ENCODE measurements at places on chromosomes 5 and 9. TPM values are rescaled to one million over a fixed set of nuclear protein-coding genes. Genes with fewer than 3 reads are reported as not detected.

The EMB gene
- 19.8 TPM for total RNA-seq

The OTULINL gene
- total RNA-seq: 2.8 TPM

The IL7R gene
- total RNA-seq: 10.8 TPM

The RGS7BP gene
- 0.07 TPM for total RNA-seq

DNA sequence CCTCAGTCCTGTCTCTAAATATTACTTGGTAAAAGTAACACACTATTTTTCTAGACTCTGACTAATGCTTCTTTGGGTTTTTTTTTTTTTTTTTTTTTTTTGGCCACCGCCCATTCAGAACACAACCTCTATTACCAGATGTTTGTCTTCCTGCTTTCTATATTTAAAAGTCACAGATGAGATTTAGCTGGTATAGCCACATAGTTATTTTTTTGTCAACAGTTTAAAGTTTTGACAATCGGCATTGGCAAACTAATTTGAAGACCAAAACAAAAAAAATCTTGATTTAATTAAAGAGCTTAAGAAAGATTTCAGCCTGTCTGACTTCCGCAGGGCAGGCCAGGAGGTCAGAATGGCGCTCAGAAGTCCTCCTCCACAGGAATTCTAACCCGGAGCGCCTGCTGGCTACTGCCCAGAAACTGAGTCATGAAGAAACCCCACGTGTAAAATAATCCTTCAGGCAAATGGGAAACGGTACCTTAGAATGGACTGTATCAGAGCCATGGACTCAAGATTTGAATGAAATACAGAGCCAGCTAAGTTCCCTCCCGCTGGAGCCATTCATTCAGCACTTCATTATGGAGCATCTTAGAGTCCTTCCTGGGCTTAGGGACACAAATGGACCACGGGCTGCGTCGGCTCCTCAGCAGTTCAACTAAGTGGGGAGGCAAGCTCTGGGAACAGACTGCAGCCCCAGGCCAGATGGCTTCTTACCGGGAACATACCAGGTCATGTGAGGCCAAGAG is 55.6 kb downstream of the PTPDC1 start:
- no peaks in the 10 kb centered on the region for H3K36me3 ChIP-seq
- H3K4me3 ChIP-seq: peak overlapping the region; percentile 12
- peak; percentile 96 for DNase-seq
- H3K27me3 ChIP-seq: no peaks in the 10 kb centered on the region
- peaks cover 32% of the 10 kb centered on the region for H3K4me1 ChIP-seq

GRCh38 chr9:76269789-76270188 is 124.4 kb downstream of the RFK start:
- peak overlapping the region; percentile 23 for H3K27ac ChIP-seq
- peak; percentile 49 for DNase-seq
- no peaks in the 10 kb centered on the region for H3K36me3 ChIP-seq
- H3K27me3 ChIP-seq: no peaks in the 10 kb centered on the region
- H3K4me1 ChIP-seq: peaks cover 7% of the 10 kb centered on the region

- H3K27me3 ChIP-seq: no peaks in the 10 kb centered on the region
- peaks cover 25% of the 10 kb centered on the region for H3K4me1 ChIP-seq
- H3K4me3 ChIP-seq: peak overlapping the region; percentile 82
- no peak for DNase-seq
- H3K27ac ChIP-seq: peak overlapping the region; percentile 70
Observed at GRCh38 chr9:137241490-137242268, 592 bp downstream of the TUBB4B start.

GRCh38 chr9:112605963-112606699 is 111.8 kb downstream of the INIP start:
- H3K27ac ChIP-seq: no peak overlapping the region
- H3K4me1 ChIP-seq: peaks cover 4% of the 10 kb centered on the region
- no peak overlapping the region for H3K4me3 ChIP-seq
- no peaks in the 10 kb centered on the region for H3K36me3 ChIP-seq
- no peaks in the 10 kb centered on the region for H3K27me3 ChIP-seq

The ARID3C gene
- total RNA-seq: 0.16 TPM

- no peaks in the 10 kb centered on the region for H3K36me3 ChIP-seq
- H3K4me1 ChIP-seq: peaks cover 18% of the 10 kb centered on the region
- peak; percentile 10 for DNase-seq
- H3K27me3 ChIP-seq: no peaks in the 10 kb centered on the region
Observed at GRCh38 chr5:43603344-43604217, 601 bp downstream of the NNT start.

- H3K36me3 ChIP-seq: no peaks in the 10 kb centered on the region
- H3K27me3 ChIP-seq: peaks cover 14% of the 10 kb centered on the region
- H3K4me3 ChIP-seq: no peak overlapping the region
- H3K4me1 ChIP-seq: no peaks in the 10 kb centered on the region
- no peak overlapping the region for H3K27ac ChIP-seq
- DNase-seq: no peak
Observed at GRCh38 chr9:123316053-123316718, 39.8 kb upstream of the CRB2 start.

- no peak overlapping the region for H3K4me3 ChIP-seq
- no peak overlapping the region for H3K27ac ChIP-seq
- DNase-seq: no peak
Observed at GRCh38 chr5:64502196-64502595, 3.6 kb upstream of the RGS7BP start.

- DNase-seq: no peak
- H3K36me3 ChIP-seq: no peaks in the 10 kb centered on the region
- H3K27ac ChIP-seq: no peak overlapping the region
- H3K27me3 ChIP-seq: no peaks in the 10 kb centered on the region
Observed at GRCh38 chr9:6811436-6811835, 53.7 kb downstream of the KDM4C start.

DNA sequence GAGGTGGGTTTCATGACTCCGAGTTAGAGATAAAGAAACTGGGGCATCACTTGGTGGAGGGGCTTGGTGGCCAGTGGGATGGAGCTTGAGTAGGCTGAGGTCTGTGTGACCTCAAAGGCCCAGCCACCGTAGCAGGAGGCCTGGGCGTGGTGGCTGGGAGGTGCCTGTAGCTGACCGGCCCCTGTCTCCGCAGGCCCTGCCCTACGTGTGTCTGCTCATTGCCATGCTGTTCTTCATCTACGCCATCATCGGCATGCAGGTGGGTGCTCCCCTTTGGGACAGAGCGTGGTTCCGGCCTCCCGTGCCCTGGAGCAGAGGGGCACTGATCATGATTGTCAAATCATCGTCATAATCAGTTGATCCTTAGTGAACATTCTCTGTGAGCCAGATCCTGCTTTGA is 196.2 kb downstream of the CACNA1B start:
- no peak for DNase-seq
- H3K27me3 ChIP-seq: no peaks in the 10 kb centered on the region
- H3K4me1 ChIP-seq: no peaks in the 10 kb centered on the region
- no peak overlapping the region for H3K27ac ChIP-seq
- no peak overlapping the region for H3K4me3 ChIP-seq

- H3K36me3 ChIP-seq: no peaks in the 10 kb centered on the region
- peaks cover 60% of the 10 kb centered on the region for H3K4me1 ChIP-seq
- DNase-seq: no peak
- H3K27ac ChIP-seq: peak overlapping the region; percentile 64
- no peak overlapping the region for H3K4me3 ChIP-seq
Observed at GRCh38 chr9:110130791-110131416, 77.1 kb downstream of the C9orf152 start.

- H3K36me3 ChIP-seq: no peaks in the 10 kb centered on the region
- no peaks in the 10 kb centered on the region for H3K27me3 ChIP-seq
- H3K4me1 ChIP-seq: peaks cover 18% of the 10 kb centered on the region
- DNase-seq: peak; percentile 94
Observed at GRCh38 chr5:175590471-175590881, 67.4 kb upstream of the HRH2 start.

The TLE1 gene
- total RNA-seq: 29.6 TPM

GRCh38 chr5:133128066-133128465 is 76.3 kb downstream of the HSPA4 start:
- no peak overlapping the region for H3K4me3 ChIP-seq
- peaks cover 13% of the 10 kb centered on the region for H3K27me3 ChIP-seq
- DNase-seq: no peak
- no peak overlapping the region for H3K27ac ChIP-seq

DNA sequence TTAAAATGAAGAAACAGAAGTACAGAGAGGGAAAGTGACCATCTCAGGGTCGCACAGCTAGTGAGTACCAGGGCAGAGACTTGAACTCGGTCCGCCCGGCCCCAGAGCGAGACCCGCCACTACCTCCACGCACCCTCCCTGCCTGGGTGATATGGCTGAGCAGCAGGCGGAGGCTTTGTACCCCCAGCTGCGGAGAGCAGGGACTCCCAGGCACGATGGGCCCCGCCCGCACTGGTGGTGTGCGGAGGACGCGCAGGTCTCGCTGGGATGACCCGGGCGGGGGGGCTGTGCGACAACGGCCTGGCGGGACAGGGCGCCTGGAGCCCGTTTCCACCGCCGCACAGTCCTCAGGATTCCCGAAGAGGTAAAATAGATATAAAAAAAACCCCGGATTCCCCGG is 64.7 kb upstream of the LARP1 start:
- DNase-seq: no peak
- peaks cover 15% of the 10 kb centered on the region for H3K4me1 ChIP-seq
- no peaks in the 10 kb centered on the region for H3K27me3 ChIP-seq
- H3K4me3 ChIP-seq: no peak overlapping the region
- no peak overlapping the region for H3K27ac ChIP-seq

- peak; percentile 12 for DNase-seq
- H3K4me3 ChIP-seq: no peak overlapping the region
- no peaks in the 10 kb centered on the region for H3K36me3 ChIP-seq
- H3K27me3 ChIP-seq: no peaks in the 10 kb centered on the region
Observed at GRCh38 chr5:159547466-159548195, 217.3 kb upstream of the IL12B start.

The WDR31 gene
- 1.6 TPM for total RNA-seq

DNA sequence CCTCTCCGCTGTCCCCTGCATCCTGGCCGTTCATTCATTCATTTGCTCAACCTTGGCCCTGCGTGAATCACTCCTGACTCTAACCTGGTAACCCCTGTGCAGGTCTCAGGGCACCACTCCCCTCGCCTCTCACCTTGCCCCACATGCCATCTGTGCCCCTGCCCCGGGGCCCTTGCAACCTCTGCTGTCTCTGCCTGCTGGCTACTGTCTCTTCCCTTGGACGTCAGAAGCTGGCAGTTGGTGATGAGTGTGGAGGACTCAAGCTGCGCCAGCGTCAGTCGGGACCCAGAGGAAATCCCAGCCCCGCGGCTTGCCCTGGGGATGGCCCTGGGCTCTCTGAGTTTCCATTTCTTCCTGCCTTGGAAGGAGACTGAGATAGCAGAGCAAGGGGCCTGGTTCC is 154.9 kb downstream of the OLFM1 start:
- H3K27me3 ChIP-seq: no peaks in the 10 kb centered on the region
- H3K27ac ChIP-seq: no peak overlapping the region
- no peak overlapping the region for H3K4me3 ChIP-seq
- no peaks in the 10 kb centered on the region for H3K36me3 ChIP-seq
- H3K4me1 ChIP-seq: no peaks in the 10 kb centered on the region

DNA sequence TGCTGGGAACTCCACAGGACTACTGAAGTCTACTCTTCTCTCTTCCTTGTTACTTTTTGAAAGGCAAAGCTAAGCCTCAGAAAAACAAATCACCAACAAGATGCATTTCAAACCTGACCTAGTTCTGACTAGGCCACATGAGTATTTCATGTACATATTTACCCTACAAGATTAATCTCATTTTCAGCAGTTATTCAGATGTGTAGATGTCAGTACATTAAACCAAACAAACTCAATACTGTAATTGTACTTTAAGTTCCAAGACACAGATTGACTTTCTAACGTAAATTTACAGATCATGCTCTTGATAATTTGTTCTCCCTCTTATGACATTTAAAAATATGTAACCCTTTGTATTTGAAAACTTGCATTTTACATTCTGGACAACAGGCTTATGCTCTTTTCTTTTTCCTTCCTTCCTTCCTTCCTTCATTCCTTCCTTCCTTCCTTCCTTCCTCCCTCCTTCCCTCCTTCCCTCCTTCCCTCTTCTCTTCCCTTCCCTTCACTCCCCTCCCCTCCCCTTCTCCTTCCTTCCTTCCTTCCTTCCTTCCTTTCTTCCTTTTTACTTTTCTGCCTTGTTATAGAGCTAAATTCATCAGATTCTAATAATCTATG is 1653.4 kb downstream of the EFNA5 start:
- no peak overlapping the region for H3K4me3 ChIP-seq
- H3K36me3 ChIP-seq: no peaks in the 10 kb centered on the region
- H3K27me3 ChIP-seq: no peaks in the 10 kb centered on the region
- no peak overlapping the region for H3K27ac ChIP-seq
- H3K4me1 ChIP-seq: peaks cover 2% of the 10 kb centered on the region
- no peak for DNase-seq

GRCh38 chr9:126643945-126644527 is 30.3 kb downstream of the LMX1B start:
- peaks cover 81% of the 10 kb centered on the region for H3K27me3 ChIP-seq
- H3K36me3 ChIP-seq: no peaks in the 10 kb centered on the region
- no peaks in the 10 kb centered on the region for H3K4me1 ChIP-seq
- no peak overlapping the region for H3K4me3 ChIP-seq
- no peak for DNase-seq

DNA sequence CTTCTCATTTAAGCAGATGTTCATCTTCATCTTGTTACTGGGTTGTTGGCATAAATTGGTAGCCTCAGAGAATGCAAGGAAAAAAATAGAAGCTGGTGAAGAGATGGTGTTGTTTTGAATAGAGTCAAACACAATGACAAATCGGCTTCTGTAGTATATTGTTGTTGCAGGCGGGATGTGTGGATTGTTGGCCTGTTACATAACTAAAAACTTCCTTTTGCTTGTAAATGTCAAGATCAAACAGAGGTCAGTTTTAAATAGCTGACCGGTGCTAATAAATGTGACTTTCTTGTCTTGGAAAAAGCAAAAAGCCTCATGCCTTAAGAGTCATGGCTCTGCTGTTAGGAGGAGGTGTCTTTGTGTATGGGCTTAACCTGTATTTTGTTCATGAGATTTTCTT is 59.2 kb downstream of the CCDC192 start:
- H3K4me1 ChIP-seq: peaks cover 7% of the 10 kb centered on the region
- H3K4me3 ChIP-seq: no peak overlapping the region
- no peaks in the 10 kb centered on the region for H3K36me3 ChIP-seq

GRCh38 chr9:135215571-135216161 is 128.2 kb downstream of the OLFM1 start:
- peak; percentile 2 for DNase-seq
- no peak overlapping the region for H3K4me3 ChIP-seq
- H3K27me3 ChIP-seq: peaks cover 9% of the 10 kb centered on the region
- no peaks in the 10 kb centered on the region for H3K36me3 ChIP-seq

GRCh38 chr5:81924442-81924841 is 47.4 kb upstream of the ATG10 start:
- H3K27me3 ChIP-seq: peaks cover 2% of the 10 kb centered on the region
- no peak for DNase-seq
- H3K36me3 ChIP-seq: no peaks in the 10 kb centered on the region
- H3K4me3 ChIP-seq: no peak overlapping the region
- no peak overlapping the region for H3K27ac ChIP-seq
- H3K4me1 ChIP-seq: no peaks in the 10 kb centered on the region
